ENCODE measurements at places on chromosomes 5 and 9.

DNA sequence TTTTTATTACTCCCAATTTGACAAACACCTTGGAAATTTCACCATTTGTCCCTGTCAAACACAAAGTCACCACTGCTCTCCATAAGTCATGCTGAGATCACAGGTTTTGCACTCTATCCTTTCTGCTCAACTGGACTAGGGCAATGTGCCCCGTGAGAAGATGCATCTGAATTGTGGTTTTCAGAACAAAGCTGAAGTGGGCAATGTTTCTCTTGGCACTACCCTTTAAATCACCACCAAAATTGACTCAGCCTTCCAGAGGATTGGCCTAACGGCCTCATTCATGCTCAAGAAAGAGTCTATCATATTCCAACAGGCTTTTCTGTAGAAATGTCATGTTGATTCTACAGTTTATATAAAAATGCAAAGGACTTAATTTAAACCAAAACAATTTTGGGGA, 81.0 kb upstream of the TRIO start:
- DNase-seq, result no peak

DNA sequence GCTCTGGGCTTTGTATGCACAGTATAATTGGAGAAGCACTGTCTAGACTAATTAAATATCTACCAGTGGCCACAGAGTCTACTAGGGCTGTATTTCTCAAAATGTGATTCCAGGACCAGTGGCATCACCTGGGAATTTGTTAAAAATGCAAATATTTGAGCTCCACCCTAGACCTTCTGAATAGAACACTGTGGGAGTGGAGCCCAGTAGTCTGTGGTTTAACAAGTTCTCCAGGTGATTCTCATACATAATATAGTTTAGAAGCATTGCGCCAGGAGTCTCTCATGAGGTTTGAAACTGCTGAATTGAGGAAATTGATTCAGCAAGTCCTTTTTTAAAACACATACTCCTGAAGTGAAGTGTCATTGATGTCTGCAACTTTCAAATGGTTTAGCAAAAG, 74.7 kb downstream of the FCHO2 start:
- no peak for DNase-seq

DNA sequence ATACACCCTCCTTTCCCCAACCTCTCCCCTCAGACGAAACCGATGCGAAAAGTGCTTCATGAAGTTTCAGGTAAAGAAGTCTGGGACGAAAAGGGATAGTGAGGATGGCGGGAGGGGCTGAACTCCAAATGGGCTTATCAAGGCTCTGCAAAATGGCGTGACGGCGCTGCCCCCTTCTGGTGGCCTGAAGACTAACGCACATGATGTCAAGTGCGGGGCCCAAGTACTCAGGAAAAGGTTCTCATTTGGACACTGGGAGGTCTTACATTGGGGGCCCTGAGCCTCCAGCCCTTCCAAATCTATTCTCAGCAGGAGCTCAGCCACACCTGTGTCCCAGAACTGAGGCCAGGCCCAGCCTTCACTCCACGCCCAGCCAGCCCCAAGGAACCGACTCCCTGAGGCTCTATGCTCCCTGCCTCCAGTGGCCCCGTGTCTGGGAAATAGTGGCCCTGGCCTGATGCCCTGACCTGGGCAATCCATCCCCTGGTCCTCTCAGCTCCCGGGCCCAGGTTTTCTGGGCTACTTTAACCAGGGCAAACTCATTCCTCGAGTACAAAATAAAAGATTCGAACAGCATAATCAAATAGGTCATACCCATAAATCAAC, 119.9 kb downstream of the KCNIP1 start:
- peak; percentile 80 for DNase-seq

- no peak for DNase-seq
Measured at GRCh38 chr9:75054368-75055001, 26.4 kb upstream of the CARNMT1 start.

- no peak for DNase-seq
Measured at GRCh38 chr5:157767689-157768088, 24.2 kb downstream of the LSM11 start.

- no peak for DNase-seq
Measured at GRCh38 chr5:172897481-172898217, 61.6 kb upstream of the RPL26L1 start.

DNA sequence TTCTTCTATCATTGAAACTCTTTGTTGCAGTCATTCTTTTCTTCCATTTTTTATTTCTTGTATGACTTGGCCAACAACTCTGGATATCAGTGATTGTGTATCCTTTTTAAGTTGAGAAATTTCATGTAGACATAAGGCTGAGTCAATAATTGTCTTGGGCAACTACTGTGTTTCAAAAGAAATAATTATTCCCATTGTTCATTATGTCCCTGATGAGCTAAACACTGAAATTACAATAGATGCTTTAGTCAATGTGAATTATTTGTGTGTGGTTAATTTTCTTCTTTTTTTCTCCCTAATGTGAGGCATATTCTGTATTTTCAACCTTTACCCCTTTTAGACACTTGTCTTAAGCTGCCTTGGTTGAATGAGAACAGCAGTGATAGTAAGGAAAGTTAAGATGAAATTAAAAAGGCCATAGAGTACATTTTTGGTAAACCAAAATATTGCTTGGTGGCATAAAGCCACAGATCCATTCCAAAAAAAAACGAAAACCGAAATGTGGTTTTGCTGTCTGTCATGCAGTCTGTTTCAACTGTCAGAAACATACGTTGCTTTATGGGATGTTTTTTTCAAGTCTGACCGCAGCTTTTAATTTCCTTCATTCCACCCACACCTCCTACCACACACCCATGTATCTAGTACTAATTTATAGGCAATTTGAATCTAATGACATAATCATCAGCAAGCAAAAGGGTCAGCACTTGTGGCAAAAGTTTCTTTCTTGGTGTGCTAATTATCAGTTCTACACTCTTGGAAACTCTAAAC, 21.1 kb downstream of the TLE4 start:
- DNase-seq, result no peak
